Right atrium auricular region (tissue), 2 donors: ENCODE measurements at places on chromosomes 3 and 15. TPM values are rescaled to one million over a fixed set of nuclear protein-coding genes. Genes with fewer than 3 reads are reported as not detected.
A peak's percentile ranks its signal among the peaks of the same experiment; 100 is the strongest.

DNA sequence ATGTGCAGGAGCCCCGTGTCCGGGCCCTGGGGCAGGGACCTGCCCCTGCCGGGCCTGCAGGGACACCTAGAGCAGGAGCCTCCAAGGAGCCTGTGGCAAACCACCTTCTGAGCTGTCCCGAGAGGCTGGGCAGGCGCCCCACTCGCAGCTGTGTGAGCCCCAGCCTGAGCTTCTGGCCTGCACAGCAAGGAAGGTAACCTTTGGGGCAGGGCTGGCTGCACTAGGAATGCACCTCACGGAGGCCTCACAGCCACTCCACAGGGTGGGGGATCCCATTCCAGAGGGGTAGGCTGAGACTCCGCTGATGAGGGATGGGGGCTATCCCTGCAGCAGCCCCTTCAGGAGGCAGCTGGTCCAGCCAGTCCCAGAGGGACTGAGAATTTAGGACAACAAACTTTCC lies 68.1 kb downstream of the DNAJB8 start:
- no peaks in the 10 kb centered on the region for H3K27me3 ChIP-seq
- H3K27ac ChIP-seq, result no peak overlapping the region
- peaks cover 31% of the 10 kb centered on the region for H3K4me1 ChIP-seq
- no peak overlapping the region for H3K4me3 ChIP-seq
- no peaks in the 10 kb centered on the region for H3K36me3 ChIP-seq

DNA sequence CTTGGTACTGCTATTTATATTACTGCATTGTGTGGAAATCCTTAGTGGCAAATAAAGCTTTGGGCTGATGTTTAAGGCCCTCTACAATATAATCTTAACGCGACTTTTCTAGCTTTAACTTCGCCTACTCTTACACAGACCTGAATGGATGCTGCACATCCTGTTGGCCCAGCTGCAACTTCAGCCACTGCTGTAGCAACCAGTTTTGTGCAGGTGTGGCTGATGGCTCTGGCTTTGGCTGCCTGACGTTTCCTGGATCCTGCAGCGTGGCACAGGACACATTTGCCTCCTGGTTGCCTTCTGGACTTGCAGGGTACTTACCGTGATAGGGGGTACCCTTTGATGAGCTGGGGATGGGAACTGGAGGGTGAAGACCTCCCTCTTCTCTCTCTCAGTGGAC lies 20.2 kb upstream of the ERICH6 start:
- H3K27me3 ChIP-seq, result no peaks in the 10 kb centered on the region
- H3K4me1 ChIP-seq, result no peaks in the 10 kb centered on the region
- no peak for DNase-seq
- no peaks in the 10 kb centered on the region for H3K36me3 ChIP-seq
- H3K4me3 ChIP-seq, result no peak overlapping the region
- H3K27ac ChIP-seq, result no peak overlapping the region

GRCh38 chr3:12154151-12154550 lies 4.6 kb downstream of the TIMP4 start:
- H3K4me3 ChIP-seq, result no peak overlapping the region
- peaks cover 45% of the 10 kb centered on the region for H3K4me1 ChIP-seq
- no peak for DNase-seq
- no peak overlapping the region for H3K27ac ChIP-seq
- no peaks in the 10 kb centered on the region for H3K27me3 ChIP-seq
- H3K36me3 ChIP-seq, result peaks cover 21% of the 10 kb centered on the region

DNA sequence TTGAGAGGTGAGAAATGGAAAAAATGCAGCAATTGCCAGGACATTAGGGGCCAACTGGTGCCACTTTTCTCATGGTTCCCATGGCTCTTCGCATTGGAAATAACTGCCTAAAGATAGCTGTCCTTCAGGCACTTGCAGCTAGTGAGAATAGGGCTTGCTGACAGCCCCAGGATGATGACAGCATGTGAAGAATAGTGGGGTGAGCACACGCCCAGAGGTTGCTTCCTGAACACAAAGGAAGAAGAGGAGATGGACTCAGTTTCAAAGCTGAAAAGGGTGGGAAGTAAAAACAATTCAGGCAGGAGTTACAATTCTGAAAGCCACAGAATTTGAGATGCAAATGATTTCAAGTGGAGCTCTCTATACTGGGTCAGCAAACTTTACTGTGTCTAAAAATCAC lies 45.6 kb downstream of the TNFAIP8L3 start:
- H3K4me1 ChIP-seq, result no peaks in the 10 kb centered on the region
- no peaks in the 10 kb centered on the region for H3K36me3 ChIP-seq
- H3K27me3 ChIP-seq, result no peaks in the 10 kb centered on the region
- H3K4me3 ChIP-seq, result no peak overlapping the region
- no peak for DNase-seq

GRCh38 chr15:101055411-101055810 lies 136.3 kb downstream of the LRRK1 start:
- peaks cover 17% of the 10 kb centered on the region for H3K36me3 ChIP-seq
- DNase-seq, result no peak
- H3K4me3 ChIP-seq, result no peak overlapping the region

DNA sequence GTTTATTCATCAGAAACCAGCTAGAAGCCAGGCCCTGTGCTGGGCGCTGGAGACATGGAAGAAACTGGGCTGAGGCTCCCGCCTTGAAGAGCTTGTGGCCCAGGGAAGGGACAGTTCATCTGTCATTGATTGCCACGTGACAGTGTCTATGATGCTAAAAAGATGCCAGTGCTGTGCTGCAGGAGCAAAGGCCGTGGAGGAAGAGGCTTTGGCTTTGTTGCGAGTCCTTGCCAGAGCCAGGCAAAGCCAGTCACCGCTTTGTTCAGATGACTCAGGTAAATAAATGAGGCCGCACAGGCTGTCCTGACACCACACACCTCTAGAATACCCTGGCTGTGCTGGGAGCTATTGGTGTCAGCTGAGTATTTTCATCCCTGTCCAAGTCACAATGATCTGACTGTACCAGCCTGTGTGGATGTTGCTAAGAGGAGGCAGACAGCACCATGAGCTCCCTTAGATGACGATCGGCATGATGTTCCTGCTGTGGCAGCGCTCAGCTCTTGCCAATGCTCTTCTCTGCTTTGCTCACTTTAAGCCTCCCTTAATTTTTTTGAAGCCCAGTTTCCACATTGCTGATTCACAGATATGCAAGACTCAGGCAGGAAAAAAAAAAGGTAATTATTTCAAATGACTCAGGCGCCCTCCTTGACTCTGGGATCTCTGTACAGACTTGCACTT lies 77.5 kb downstream of the CCNL1 start:
- DNase-seq, result peak; percentile 63
- H3K27me3 ChIP-seq, result no peaks in the 10 kb centered on the region
- H3K36me3 ChIP-seq, result no peaks in the 10 kb centered on the region

DNA sequence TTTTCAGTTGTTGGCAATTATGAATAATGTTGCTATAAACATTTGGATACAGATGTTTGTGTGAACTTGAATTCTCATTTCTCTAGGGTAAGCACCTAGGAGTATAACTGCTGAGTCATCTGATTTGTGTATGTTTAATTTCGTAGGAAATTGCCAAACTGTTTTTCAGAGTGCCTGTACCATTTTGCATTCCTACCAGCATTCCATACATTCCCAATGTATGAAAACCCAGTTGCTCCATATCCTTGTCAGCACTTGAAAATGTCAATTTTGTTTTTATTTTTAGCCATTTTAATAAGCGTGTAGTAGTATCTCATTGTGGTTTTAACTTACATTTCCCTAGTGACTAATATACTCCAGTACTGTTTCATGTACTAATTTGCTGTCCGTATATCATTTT lies 98.5 kb upstream of the TSC22D2 start:
- H3K4me3 ChIP-seq, result no peak overlapping the region
- H3K27me3 ChIP-seq, result no peaks in the 10 kb centered on the region
- peaks cover 3% of the 10 kb centered on the region for H3K4me1 ChIP-seq

- H3K4me1 ChIP-seq, result peaks cover 34% of the 10 kb centered on the region
- H3K27ac ChIP-seq, result no peak overlapping the region
- DNase-seq, result no peak
- no peaks in the 10 kb centered on the region for H3K27me3 ChIP-seq
- no peak overlapping the region for H3K4me3 ChIP-seq
Observed at GRCh38 chr3:114872050-114872449, 275.0 kb downstream of the ZBTB20 start.

DNA sequence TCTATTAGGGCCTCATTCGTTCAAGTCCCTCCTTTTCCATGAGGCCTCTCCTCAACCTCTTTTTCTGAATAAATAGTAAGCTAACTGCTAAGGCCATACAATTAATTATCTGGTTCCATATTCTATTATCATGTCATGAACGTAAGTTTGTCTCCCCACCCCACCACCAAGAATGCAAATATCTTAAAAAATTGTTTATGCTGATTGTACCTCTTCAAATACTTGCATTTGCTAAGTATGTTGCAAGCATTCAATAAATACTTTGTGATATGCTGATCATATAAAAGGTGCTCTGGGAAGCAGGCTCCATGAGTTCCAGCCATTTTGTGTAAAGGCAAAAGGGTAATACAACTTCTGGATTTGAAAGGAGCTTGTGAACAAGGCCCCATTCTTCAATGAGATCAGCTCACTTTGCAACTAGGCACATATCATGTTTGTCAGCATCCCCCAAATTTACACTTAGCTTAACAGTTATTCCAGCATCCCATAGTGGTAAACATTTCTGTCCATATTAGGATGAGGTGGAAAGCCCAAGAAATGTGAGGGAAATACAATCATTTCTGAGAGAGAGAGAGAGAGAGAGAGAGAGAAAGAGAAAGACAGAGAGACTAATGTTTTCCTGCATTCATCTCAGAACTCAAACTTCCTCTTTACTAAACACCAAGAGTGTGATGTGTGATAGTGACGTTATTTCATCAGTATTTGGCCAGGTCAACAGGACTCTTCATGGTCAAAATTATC lies 33.2 kb downstream of the SLC12A8 start:
- no peaks in the 10 kb centered on the region for H3K4me1 ChIP-seq
- no peak overlapping the region for H3K27ac ChIP-seq
- DNase-seq, result no peak
- H3K27me3 ChIP-seq, result no peaks in the 10 kb centered on the region

GRCh38 chr3:136078421-136079364 lies 113.2 kb downstream of the PPP2R3A start:
- H3K27me3 ChIP-seq, result no peaks in the 10 kb centered on the region
- no peak overlapping the region for H3K27ac ChIP-seq
- peaks cover 26% of the 10 kb centered on the region for H3K36me3 ChIP-seq
- DNase-seq, result no peak
- no peak overlapping the region for H3K4me3 ChIP-seq

DNA sequence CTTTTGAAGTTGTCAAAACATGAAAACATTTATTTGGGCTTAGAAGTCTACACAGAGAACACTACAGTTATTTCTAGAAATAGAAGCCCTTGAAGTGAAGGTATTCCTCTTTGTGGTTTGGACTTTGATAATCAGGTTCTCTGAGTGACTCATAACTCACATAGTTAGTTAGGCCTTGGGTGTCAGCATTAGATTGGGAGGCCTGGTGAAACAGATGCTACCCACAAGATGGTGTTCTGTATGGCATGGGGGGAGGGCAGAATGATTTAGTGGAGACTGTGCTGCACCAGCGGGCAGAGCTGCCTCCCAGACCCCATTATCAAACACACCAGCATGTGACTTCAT lies 108.9 kb upstream of the ETV5 start:
- DNase-seq, result no peak
- peak overlapping the region; percentile 71 for H3K27ac ChIP-seq
- no peaks in the 10 kb centered on the region for H3K36me3 ChIP-seq

DNA sequence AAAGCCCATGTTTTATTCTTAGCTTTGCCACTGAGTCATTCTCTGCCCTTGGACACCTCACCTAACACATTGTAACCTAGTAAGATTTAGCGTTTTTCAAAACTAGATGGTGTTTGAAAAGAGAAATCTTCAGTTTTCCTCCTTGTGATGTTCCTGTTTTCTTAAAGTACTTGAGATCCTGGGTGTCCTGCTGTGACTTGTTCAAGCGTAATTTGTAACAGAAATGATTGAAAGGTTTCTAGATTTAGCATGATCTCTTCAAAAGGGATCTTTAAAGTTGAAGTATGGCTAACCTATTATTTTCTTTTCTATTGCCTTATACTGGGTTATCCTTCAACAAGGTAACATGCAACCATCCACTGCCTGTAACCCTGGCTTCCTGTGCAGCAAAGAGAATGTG lies 32.6 kb upstream of the SPATA16 start:
- H3K27ac ChIP-seq, result no peak overlapping the region
- H3K36me3 ChIP-seq, result no peaks in the 10 kb centered on the region
- no peaks in the 10 kb centered on the region for H3K4me1 ChIP-seq
- no peak overlapping the region for H3K4me3 ChIP-seq
- DNase-seq, result no peak

GRCh38 chr15:96042734-96043224 lies 287.7 kb upstream of the NR2F2 start:
- no peak for DNase-seq
- no peaks in the 10 kb centered on the region for H3K4me1 ChIP-seq
- H3K4me3 ChIP-seq, result no peak overlapping the region
- no peaks in the 10 kb centered on the region for H3K27me3 ChIP-seq
- H3K36me3 ChIP-seq, result no peaks in the 10 kb centered on the region
- no peak overlapping the region for H3K27ac ChIP-seq

Gene SLC9C1
- 1.3 TPM for total RNA-seq

Gene COL6A6
- 4.0 TPM for total RNA-seq

Gene RTP1
- total RNA-seq, result not detected

Gene AGBL1
- total RNA-seq, result not detected

Gene ALG1L2
- not detected for total RNA-seq
